ENCODE measurements at places on chromosomes 4 and X. TPM values are rescaled to one million over a fixed set of nuclear protein-coding genes. Genes with fewer than 3 reads are reported as not detected.

The NAT8L gene
- total RNA-seq, result 9.2 TPM

The NFKB1 gene
- 29.4 TPM for total RNA-seq

The CFP gene
- 1.3 TPM for total RNA-seq

The ZAR1 gene
- 0.47 TPM for total RNA-seq

The HPGD gene
- total RNA-seq, result 0.66 TPM

GRCh38 chrX:105752338-105752956 lies 69.9 kb upstream of the NRK start:
- no peak for DNase-seq

GRCh38 chr4:87122252-87122651 lies 98.2 kb downstream of the KLHL8 start:
- no peak for DNase-seq

DNA sequence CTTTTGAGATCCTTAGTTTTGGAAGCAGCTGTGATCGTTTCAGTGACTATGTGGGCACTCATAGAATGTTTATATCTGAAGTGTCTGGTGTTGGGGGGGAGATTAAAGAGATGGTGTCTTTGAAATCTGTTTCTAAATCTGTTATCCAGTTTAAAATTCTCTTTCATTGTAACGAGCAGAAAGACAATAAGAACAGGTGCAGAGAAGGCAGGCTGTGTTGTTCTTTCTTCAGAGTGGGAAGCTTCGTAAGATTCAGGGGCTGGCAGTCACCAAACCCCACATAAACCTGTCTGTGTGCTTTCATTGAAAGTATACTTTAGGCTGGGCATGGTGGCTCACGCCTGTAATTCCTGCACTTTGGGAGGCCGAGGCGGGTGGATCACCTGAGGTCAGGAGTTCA lies 16.3 kb upstream of the DHRSX start:
- DNase-seq, result no peak

DNA sequence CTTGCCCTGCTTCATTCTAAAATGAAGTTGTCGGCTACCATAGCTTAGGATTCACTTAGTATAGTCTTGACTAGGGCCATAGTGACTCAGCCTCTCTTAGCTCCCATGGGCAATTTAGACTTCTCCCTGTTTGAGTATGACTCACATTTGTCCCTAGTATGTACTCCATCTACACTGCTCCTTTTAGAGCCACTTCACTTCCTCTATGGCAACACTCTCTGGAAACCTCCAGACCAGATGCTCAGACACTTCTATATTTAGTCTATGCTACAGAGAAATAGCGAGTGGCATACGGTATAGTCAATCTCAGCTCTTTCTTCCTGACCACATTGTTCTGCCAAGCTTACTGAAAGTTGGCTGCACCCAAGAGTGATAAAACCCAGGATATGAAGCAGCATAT lies 11.2 kb downstream of the MEPE start:
- no peak for DNase-seq

All from HCT116 (cell line).